ENCODE measurements at places on chromosomes 12 and 14.

GRCh38 chr14:63045234-63045611, at the start of gene KCNH5:
TSS of gene KCNH5 (minus strand) at chr14:63045458. CDS start at chr14:63045186, 272 bp downstream.
- no peak for DNase-seq

- no peak for DNase-seq
Observed at GRCh38 chr12:7869137-7869536, 3.6 kb downstream of the SLC2A14 start.

GRCh38 chr12:52925717-52926595, 21.1 kb upstream of the KRT8 start:
- peak; percentile 96 for DNase-seq

DNA sequence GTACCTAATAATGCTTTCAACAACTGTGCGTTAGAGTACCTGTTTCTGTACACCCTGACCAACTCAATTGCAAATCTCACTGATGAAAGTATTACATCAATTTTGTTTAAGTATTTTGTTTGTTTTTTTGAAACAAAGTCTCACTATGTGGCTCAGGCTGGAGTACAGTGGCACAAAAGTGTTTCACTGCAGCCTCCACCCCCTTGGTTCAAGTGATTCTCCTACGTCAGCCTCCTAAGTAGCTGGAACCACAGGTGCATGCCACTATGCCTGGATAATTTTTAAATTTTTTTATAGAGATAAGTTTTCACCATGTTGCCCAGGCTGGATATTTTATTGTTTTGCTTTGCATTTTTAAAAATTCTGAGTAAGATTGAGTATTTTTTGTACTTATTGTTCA, 46.7 kb downstream of the YEATS4 start:
- DNase-seq: no peak

DNA sequence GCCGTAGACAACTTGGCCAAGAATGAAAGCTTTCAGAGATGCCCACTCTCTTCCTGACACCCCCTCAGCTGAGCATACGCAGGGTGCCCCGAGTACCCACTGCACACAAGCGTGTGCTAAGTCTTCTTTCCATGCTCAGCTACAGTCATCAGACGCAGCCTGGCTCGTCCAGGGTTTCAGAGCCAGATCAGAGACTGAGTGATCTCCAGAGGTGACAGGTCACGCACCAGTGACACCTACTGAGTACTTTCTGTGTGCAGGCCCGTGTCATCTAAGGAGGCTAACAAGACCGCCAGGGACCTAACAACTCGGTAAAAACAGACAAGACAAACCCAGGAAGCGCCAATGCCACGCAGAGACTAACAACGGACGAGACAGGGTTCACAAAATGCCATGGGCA, 25.1 kb downstream of the STX2 start:
- DNase-seq: no peak

- DNase-seq: no peak
Observed at GRCh38 chr14:69701857-69702256, 65.1 kb upstream of the SRSF5 start.

DNA sequence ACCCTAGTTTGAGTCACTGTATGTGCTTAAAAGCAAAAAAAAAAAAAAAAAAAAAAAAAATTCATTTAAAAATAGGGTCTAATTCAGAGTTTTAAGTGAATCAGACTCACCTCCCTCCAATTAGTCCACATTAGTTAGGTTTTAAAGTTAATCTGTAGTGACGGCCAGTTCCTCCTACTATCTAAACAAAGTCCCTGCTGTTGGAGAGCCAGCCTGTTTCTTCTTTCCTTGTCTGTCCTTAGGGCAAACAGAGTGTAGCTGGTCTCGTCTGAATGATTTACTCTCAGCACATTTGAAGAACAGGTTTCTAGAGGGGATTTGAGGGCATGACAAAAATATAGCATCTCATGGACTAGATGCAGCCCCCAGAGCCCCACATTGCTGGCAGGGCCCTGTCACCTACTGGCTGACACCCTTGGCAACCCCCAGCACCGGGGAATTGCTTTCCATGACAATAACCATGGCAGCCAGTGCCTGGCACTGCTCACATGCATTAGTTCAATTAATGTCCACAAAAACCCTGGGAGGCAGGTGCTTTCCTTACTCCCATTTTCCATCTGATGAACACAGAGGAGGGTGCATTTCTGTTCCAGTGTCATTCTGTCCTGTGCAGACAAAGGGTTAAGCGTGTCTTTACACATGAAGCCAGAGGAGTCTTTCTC, 138.3 kb downstream of the PLXNC1 start:
- no peak for DNase-seq

- DNase-seq: no peak
Observed at GRCh38 chr14:105761842-105762241, 235.5 kb downstream of the TMEM121 start.

DNA sequence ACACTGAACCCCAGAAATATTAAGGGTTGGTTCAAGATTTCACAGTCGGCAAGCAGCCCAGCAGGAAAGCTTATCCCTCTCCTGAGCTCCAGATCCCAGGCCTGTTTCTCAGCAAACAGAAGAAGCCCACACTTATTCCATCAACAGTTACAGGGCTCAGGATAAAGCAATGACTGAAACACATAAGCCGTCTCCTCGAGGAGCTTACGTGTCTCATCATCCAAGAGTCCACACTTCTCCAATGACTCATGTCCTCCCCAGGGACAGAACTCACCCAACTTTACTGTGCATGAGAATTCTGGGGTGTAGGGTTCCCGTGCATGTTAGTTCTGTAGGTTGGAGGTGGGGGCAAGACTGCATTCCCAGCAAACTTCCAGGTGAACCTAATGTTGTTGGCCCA, 31.2 kb downstream of the GSC start:
- no peak for DNase-seq

GRCh38 chr14:72612041-72612440, 281.9 kb downstream of the DPF3 start:
- DNase-seq: no peak

- no peak for DNase-seq
Observed at GRCh38 chr12:2794191-2794735, 507 bp upstream of the FKBP4 start.

DNA sequence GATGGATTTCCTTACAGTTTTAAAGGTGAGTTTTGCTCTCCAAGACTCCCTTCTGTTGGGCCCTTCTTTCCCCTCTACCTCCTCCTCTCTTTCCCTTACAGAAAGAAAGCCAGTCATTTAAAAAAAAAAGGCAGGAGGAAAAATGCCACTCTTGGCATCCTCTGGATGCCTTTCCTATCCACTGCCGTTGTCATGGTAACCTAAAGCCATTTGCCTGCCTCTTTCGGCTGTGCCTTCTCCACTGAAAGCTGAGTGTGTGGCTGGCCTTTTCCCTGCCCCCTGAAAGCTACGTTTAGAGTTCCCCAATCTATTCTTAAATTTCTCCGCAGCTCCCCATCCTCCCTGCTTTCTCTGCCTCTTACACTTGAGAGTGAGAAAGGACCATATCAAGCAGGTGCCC, 67.1 kb downstream of the TUNAR start:
- DNase-seq: no peak

- DNase-seq: no peak
Observed at GRCh38 chr14:64296561-64296960, 2.4 kb upstream of the ESR2 start.

DNA sequence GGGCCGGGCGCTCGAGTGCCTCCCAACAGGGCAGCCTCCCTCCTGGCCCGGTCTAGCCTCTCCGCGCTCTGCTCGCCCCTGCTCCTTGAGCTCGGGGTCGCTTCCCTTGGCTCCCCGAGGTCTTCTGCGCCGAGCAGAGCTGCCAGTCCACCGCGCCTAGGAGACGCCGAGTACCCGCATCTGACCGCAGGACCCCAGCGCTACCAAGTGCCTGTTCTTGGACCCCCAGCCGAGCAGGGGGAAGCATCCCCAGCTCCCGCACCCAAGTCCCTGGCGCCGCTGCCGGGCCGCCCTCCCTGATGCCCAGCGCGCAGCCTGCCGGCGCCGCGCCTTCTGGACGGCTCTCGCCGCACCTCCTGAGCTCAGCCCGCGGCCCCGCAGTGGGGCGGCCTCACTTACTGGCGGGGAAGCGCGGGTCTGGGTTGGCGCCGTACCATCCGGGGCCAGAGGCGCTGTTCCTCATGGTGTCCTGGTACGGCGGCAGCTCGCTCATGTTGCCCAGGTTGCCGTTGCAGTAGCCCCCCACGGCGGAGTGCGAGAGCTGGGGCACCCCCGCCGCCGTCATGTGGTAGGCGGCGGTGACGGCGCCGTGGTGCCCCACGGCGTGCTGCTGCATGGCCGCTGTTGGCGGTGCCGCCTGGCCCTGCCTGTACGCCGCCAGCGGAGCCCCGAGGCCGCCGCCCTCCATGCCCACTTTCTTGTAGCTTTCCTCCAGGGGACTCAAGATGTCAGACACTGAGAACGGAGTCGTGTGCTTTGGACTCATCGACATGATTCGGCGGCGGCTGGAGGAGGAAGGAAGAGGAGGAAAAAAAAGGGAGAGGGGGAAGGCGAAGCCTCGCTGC, 1.2 kb downstream of the NKX2-1 start:
- DNase-seq: peak; percentile 96

DNA sequence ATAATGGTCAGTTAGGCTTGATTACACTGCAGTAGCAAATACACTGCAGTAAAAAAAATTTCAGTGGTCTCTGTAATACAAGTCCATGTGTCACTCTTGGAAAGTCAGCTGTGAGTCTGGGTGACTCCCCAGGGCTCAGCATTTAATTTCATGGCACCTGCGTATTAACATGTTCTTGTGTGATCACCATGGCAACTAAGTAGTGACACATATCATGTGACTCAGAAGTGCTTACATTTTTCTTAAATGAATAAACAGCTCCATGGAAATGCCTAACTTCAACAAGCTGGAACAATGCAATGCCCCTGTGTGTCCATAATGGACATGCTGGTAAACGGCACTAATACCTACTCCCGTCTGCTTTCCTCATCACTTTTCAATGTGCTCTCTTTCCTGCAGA, 88.5 kb upstream of the ANO4 start:
- DNase-seq: peak; percentile 80

DNA sequence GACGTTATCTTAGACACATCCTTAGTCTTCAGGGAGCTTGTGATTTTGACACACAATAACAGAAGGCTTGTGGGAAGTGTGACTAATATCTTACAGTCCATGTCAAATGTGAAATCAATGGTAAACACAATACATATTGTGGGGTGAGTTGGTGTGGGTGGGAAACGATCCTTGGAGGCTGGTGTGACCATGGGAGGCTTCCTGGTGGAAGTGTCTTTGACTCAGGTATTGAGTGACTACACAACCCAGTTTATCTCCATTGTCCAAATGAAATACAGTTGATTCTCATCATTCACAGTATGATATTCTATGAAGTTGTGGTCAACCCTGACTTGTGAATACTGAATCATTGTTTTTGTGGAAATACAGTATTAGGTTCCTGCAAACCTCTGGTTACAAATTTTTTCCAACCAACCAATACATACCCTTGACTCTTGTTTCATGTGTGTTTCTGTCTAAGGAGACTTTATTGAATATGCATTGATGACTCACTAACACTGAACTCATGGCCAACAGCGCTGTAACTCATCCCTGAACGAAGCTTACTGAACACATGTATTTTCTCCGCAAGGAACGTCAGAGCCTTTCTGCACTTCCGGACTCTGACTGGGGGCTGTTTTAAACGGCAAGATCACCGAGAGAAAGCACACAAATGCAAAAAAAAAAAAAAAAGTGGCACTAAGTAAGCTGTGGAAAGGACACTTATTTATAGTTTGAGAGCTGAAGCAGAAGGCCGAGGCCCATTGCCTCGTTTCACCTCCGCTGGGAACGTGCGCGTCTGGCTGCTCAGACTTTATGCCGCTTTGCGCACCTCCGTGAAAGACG, 59.0 kb downstream of the CLMN start:
- no peak for DNase-seq

DNA sequence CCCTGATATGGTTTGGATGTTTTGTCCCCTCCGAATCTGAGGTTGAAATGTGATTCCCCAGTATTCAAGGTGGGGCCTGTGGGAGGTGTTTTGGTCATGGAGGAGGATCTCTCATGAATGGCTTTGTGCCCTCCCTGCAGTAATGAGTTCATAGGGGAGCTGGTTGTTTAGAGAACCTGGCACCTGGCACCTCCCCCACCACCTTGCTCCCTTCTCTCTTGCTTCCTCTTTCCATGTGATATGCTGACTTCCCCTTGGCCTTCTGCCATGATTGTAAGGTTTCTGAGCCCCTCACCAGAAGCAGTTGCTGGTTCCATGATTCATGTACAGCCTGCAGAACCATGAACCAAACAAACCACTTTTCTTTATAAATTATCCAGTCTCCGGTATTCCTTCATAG, 32.6 kb downstream of the CD163L1 start:
- no peak for DNase-seq

DNA sequence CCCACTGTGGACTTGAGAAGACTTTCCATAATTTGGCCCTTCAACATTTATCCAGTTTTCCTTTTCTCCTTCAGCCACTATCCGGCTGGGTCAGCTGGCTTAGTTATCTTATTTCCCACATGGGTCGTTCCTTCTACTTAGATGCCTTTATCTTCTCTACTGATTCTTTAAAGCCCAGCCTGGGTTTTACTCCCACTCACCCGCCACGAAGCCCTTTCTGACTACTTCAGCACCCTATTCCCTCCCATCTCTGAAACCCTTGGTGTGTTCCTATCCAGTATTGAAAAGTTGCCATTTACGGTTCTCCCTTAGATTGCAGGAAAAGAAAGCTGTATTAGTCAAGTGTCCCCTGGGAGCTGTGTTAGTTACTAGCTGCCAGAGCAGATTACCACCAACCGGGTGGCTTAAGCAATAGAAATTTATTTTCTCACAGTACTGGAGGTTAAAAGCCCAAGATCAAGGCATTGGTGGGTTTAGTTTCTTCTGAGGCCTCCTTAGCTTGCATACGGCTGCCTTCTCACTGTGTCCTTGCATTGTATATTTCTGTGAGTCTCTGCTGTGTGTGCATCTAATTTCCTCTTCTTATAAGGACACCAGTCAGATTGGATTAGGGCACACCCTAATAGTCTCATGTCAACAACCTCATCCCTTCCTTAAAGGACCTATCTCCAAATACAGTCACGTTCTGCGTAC, 105.5 kb downstream of the GPATCH2L start:
- DNase-seq: no peak

- no peak for DNase-seq
Observed at GRCh38 chr12:45182511-45182910, 33.4 kb upstream of the ANO6 start.

DNA sequence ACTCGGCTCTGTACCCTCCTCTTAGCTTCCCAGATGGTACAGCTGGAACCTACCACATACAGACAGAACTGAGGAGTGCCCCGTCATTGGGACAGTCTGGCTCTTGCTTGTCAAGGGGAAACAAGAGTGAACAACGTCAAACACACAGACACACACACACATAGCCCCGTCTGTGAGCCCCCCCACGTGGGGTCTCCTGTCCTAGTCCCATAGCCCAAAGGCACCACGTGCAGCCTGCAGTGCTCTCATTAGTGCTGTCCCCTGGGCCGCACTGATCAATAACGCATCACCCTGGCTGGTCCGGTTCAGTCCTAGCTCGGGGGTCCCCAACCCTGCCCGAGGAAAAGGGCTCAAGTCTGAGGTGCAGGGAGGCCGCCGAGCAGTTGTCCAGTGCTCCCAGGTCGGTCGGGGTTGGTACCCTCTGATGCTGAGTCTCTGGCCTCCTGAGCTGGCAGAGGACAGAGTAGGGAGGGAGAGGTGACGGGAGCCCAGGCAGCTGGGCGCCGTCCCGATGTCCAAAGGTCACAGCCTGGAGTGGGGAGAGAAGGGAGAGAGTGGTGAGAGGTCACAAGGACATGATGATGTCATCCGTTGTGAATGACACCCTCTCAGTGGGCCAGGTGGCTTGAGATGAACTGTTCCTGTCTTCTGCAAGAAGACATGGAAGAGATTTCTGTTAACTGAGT, 105.4 kb upstream of the NOS1 start:
- DNase-seq: no peak

- DNase-seq: no peak
Observed at GRCh38 chr14:28461389-28461788, 305.2 kb upstream of the FOXG1 start.

GRCh38 chr12:120067901-120068300, 48.7 kb downstream of the RAB35 start:
- DNase-seq: no peak

All from NCI-H2029 (cell line).